Mesothelial cell of epicardium (in vitro differentiated cells): ENCODE measurements at places on chromosomes 16 and 17. TPM values are rescaled to one million over a fixed set of nuclear protein-coding genes. Genes with fewer than 3 reads are reported as not detected.

- H3K36me3 ChIP-seq, result no peaks in the 10 kb centered on the region
- no peak for DNase-seq
- H3K27ac ChIP-seq, result no peak overlapping the region
- H3K27me3 ChIP-seq, result peaks cover 55% of the 10 kb centered on the region
- H3K4me1 ChIP-seq, result peaks cover 1% of the 10 kb centered on the region
- H3K4me3 ChIP-seq, result no peak overlapping the region
These were observed 8.5 kb upstream of the JPH3 start for GRCh38 chr16:87593710-87594258.

GRCh38 chr17:39894681-39895376 lies 23.6 kb downstream of the GSDMB start:
- H3K4me1 ChIP-seq, result peaks cover 9% of the 10 kb centered on the region
- H3K36me3 ChIP-seq, result no peaks in the 10 kb centered on the region
- H3K4me3 ChIP-seq, result no peak overlapping the region
- DNase-seq, result no peak

DNA sequence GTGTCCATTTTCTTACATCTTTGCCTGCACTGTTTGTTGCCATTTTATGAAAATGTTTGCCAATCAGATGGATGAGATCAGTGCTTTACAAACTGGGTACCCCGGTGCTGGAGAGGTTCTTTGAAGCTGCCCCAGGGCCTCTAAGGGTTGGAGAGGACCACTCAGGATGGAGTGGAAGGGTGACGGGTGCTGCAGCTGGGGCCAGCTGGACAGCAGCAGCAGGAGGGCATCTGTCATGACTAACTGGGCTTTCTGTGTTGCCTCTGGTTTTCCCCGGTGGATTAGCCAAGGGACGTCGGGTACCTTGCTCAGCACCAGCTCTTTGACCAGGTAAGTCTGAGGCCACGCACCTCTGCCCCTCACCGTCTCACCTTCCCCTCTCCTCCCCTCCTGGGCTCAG lies 12.3 kb downstream of the KDM8 start:
- DNase-seq, result no peak
- H3K4me3 ChIP-seq, result no peak overlapping the region
- H3K27ac ChIP-seq, result no peak overlapping the region
- H3K27me3 ChIP-seq, result no peaks in the 10 kb centered on the region

DNA sequence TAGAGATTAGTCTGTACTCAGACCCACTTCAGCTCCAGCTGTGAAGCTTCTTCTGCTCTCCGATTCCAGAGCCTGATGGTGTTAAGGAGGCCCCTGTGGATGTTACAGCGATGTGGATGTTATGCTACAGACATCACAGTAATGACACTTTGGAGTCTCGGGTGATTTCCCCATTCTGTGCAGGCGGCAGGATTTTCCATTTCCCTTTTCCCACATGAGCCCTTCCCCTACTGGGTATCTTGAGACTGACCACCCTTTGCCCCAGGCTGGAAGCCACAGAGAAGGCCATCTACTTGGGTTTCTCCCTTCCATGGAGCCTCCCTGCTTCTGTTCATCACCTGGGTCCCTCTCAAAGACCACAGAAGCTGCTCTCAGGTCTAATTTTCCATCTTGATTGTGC lies 78.3 kb downstream of the KCNJ12 start:
- no peak overlapping the region for H3K4me3 ChIP-seq
- peaks cover 67% of the 10 kb centered on the region for H3K27me3 ChIP-seq
- no peak for DNase-seq
- no peak overlapping the region for H3K27ac ChIP-seq

- no peak overlapping the region for H3K4me3 ChIP-seq
- no peaks in the 10 kb centered on the region for H3K36me3 ChIP-seq
- H3K27ac ChIP-seq, result no peak overlapping the region
- no peak for DNase-seq
- H3K4me1 ChIP-seq, result no peaks in the 10 kb centered on the region
These were observed 17.1 kb downstream of the C16orf82 start for GRCh38 chr16:27083861-27084261.

DNA sequence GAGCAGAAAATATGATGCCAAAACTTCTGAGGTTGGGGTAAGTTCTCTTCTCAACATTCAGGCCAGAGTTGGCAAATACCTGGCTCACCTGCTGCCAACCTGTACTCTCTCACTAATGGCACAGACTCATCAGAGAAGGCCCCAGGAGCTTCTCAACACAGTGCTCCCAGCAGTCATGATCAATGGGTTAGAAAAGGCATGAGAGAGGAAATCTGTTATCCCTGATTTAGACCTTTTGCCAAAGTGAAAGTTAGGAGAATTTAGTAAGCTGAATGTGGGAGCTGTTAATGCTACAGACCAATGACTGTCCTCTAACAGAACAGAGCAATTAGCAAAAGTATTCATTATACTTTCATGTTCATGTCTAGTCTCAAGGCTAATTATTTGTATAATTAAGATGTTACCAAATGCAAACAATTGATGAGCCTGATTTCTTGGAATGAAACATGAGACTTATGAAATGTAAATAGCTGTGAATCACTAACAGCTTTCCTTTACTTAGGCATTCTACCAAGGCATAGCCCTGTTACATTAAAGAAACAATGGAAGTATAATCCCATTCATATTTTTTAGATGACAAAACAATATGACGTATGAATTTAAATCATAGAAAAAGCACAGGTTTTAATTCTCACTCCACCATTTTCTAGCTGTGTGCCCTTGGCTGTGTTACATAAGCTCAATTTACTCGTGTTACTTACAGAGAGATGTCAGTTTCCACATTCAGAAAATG lies 68.7 kb upstream of the MARCHF10 start:
- H3K36me3 ChIP-seq, result no peaks in the 10 kb centered on the region
- no peak for DNase-seq

GRCh38 chr16:30853758-30854157 lies 40.1 kb downstream of the BCL7C start:
- H3K4me1 ChIP-seq, result peaks cover 7% of the 10 kb centered on the region
- no peak for DNase-seq
- H3K36me3 ChIP-seq, result peaks cover 21% of the 10 kb centered on the region
- no peak overlapping the region for H3K4me3 ChIP-seq
- no peak overlapping the region for H3K27ac ChIP-seq

- H3K36me3 ChIP-seq, result peaks cover 8% of the 10 kb centered on the region
- H3K4me1 ChIP-seq, result peaks cover 35% of the 10 kb centered on the region
- no peaks in the 10 kb centered on the region for H3K27me3 ChIP-seq
- H3K27ac ChIP-seq, result peak overlapping the region; percentile 97
- peak; percentile 42 for DNase-seq
These were observed 1.5 kb downstream of the CDK12 start for GRCh38 chr17:39462631-39463375.

- H3K36me3 ChIP-seq, result no peaks in the 10 kb centered on the region
- H3K4me1 ChIP-seq, result no peaks in the 10 kb centered on the region
- DNase-seq, result no peak
- H3K4me3 ChIP-seq, result no peak overlapping the region
These were observed 100.7 kb downstream of the MARF1 start for GRCh38 chr16:15542261-15542660.

- H3K36me3 ChIP-seq, result peaks cover 2% of the 10 kb centered on the region
- peaks cover 45% of the 10 kb centered on the region for H3K4me1 ChIP-seq
- no peak for DNase-seq
These were observed 191.9 kb downstream of the MSI2 start for GRCh38 chr17:57447990-57448758.

DNA sequence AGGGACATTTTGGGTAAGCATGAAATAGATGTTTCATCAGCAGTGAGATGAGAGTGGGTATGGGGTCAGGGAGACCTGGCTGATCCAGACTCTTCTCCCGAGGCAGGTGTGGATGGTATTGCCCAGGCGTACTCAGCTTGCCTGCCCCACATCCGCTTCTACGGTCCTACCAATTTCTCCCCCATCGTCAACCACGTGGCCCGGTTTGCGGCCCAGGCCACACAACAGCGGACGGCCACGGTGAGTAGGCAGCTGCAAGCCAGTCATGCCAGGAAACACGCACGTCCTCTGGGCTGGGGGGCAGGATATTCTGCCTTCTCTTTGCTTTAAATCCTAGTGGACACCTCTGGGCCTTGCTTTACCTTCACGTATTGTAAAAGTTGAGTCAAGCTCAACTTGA lies 44.7 kb downstream of the CPNE2 start:
- no peak overlapping the region for H3K4me3 ChIP-seq
- no peak overlapping the region for H3K27ac ChIP-seq
- H3K27me3 ChIP-seq, result no peaks in the 10 kb centered on the region
- DNase-seq, result no peak
- peaks cover 7% of the 10 kb centered on the region for H3K4me1 ChIP-seq

- peak overlapping the region; percentile 67 for H3K4me3 ChIP-seq
- peak overlapping the region; percentile 86 for H3K27ac ChIP-seq
- H3K36me3 ChIP-seq, result peaks cover 6% of the 10 kb centered on the region
- DNase-seq, result no peak
These were observed 1.5 kb downstream of the ZNF747 start for GRCh38 chr16:30533146-30533522.

DNA sequence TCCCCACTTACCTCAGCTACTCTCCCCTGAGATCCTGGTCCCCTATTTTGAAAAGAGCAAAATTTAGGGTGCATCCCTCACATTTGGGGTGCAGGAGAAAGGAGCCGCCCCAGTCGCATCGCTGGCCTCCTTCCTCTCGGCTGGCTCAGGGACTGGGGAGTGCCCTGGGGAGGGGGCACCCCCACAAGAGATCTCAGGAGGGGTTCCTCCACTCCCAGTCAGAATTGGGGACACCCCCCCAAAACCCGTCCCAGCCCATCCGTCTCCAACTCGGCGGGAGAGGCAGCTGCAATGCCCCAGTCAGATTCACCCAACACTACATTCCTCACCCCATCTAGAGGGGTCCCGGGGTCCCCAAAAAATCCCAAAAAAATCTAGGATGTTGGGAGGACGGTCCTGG lies 3.5 kb upstream of the BCL6B start:
- peak overlapping the region; percentile 61 for H3K4me3 ChIP-seq
- no peaks in the 10 kb centered on the region for H3K36me3 ChIP-seq
- H3K27me3 ChIP-seq, result peaks cover 40% of the 10 kb centered on the region
- peak overlapping the region; percentile 53 for H3K27ac ChIP-seq

GRCh38 chr16:88337021-88337420 lies 45.7 kb upstream of the ZNF469 start:
- no peaks in the 10 kb centered on the region for H3K27me3 ChIP-seq
- no peak for DNase-seq
- H3K4me1 ChIP-seq, result peaks cover 5% of the 10 kb centered on the region
- no peak overlapping the region for H3K4me3 ChIP-seq

DNA sequence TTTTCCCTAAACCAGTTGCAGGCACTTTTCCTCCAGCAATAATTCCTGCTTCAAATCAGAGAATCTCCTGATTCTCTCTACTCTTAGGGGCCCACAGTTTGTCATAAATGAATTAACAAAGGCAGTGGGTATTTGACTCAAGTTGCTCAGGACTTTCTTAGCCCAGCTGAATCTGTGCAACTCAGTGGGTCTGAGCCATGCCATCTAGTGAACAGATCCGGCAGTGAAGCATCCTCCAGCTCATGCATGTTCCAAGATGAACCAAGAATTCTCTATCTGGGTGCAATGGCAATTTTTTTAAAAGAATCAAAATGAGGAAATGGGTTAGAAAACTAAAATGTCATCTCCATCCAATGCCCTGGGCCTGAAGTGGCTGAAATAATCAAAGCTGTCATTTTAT lies 575.2 kb upstream of the CDH11 start:
- H3K27ac ChIP-seq, result peak overlapping the region; percentile 58
- H3K27me3 ChIP-seq, result no peaks in the 10 kb centered on the region
- H3K36me3 ChIP-seq, result no peaks in the 10 kb centered on the region
- no peak for DNase-seq

GRCh38 chr16:27314161-27314723 lies 468 bp downstream of the IL4R start:
- peak overlapping the region; percentile 76 for H3K4me3 ChIP-seq
- DNase-seq, result peak; percentile 43
- H3K27ac ChIP-seq, result peak overlapping the region; percentile 16
- H3K36me3 ChIP-seq, result no peaks in the 10 kb centered on the region
- H3K27me3 ChIP-seq, result peaks cover 38% of the 10 kb centered on the region

GRCh38 chr16:19166500-19166899 lies 1.5 kb upstream of the SYT17 start:
- H3K4me3 ChIP-seq, result no peak overlapping the region
- no peak for DNase-seq
- H3K4me1 ChIP-seq, result peaks cover 15% of the 10 kb centered on the region
- peaks cover 24% of the 10 kb centered on the region for H3K27me3 ChIP-seq
- no peaks in the 10 kb centered on the region for H3K36me3 ChIP-seq
- H3K27ac ChIP-seq, result no peak overlapping the region

- H3K27me3 ChIP-seq, result no peaks in the 10 kb centered on the region
- no peak for DNase-seq
- peaks cover 34% of the 10 kb centered on the region for H3K4me1 ChIP-seq
- no peak overlapping the region for H3K4me3 ChIP-seq
- peak overlapping the region; percentile 85 for H3K27ac ChIP-seq
These were observed 7.6 kb downstream of the THUMPD1 start for GRCh38 chr16:20734056-20734455.

GRCh38 chr16:25157271-25157875 lies 45.8 kb downstream of the LCMT1 start:
- H3K4me1 ChIP-seq, result no peaks in the 10 kb centered on the region
- DNase-seq, result no peak
- no peak overlapping the region for H3K4me3 ChIP-seq
- no peak overlapping the region for H3K27ac ChIP-seq
- peaks cover 61% of the 10 kb centered on the region for H3K36me3 ChIP-seq

DNA sequence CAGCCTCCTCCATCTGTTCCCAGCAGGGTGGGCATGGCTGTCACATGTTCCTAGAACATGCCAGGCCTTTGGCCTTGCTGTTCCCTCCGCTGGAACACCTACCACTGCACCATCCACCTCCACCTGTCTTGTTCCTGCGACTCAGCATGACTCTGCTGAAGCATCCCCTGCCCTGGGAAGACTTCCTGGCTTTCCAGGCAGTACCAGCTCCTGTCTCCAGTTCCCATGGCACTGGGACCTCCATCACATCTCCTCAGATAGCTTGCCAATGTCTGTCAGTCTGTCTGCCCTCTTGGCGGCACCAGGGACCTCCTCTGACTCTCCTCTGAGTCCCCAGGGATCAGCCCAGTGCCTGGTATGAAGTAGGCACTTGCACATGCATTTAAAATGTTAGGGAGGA lies 15.7 kb downstream of the PDP2 start:
- peaks cover 19% of the 10 kb centered on the region for H3K4me1 ChIP-seq
- DNase-seq, result no peak
- H3K27ac ChIP-seq, result no peak overlapping the region
- no peaks in the 10 kb centered on the region for H3K36me3 ChIP-seq
- H3K27me3 ChIP-seq, result no peaks in the 10 kb centered on the region

GRCh38 chr16:26605626-26606271 lies 461.0 kb upstream of the C16orf82 start:
- H3K4me1 ChIP-seq, result no peaks in the 10 kb centered on the region
- no peaks in the 10 kb centered on the region for H3K36me3 ChIP-seq
- no peak for DNase-seq
- no peak overlapping the region for H3K4me3 ChIP-seq
- H3K27me3 ChIP-seq, result peaks cover 26% of the 10 kb centered on the region

GRCh38 chr17:13311306-13311705 lies 290.4 kb downstream of the HS3ST3A1 start:
- no peak overlapping the region for H3K4me3 ChIP-seq
- no peak overlapping the region for H3K27ac ChIP-seq
- no peak for DNase-seq
- H3K27me3 ChIP-seq, result no peaks in the 10 kb centered on the region
- peaks cover 14% of the 10 kb centered on the region for H3K4me1 ChIP-seq

Gene RHBDL3
- 1.1 to 1.2 TPM (median 1.2 TPM) in 3 replicates for total RNA-seq

Gene ENPP7
- not detected in 3 replicates for total RNA-seq

Gene CDK5RAP3
- total RNA-seq, result 231 to 251 TPM (median 236 TPM) in 3 replicates

Gene TSR1
- 37.7 to 41.4 TPM (median 40.6 TPM) in 3 replicates for total RNA-seq

Gene KRTAP4-1
- not detected in 3 replicates for total RNA-seq

Gene PGP
- 15.2 to 17.9 TPM (median 16.8 TPM) in 3 replicates for total RNA-seq

Gene GCGR
- 0.18 to 0.74 TPM (median 0.66 TPM) in 3 replicates for total RNA-seq

Gene TEKT1
- not detected in 3 replicates for total RNA-seq

Gene GPR179
- total RNA-seq, result 0.22 to 0.77 TPM (median 0.25 TPM) in 3 replicates

Gene TNFRSF17
- not detected in 3 replicates for total RNA-seq

Gene CCL13
- not detected in 3 replicates for total RNA-seq

Gene MAF
- total RNA-seq, result 11.1 to 12.9 TPM (median 11.7 TPM) in 3 replicates

Gene CCL2
- total RNA-seq, result 53.5 to 62.4 TPM (median 57.1 TPM) in 3 replicates

Gene ANKRD40
- 35.9 to 38.8 TPM (median 37.6 TPM) in 3 replicates for total RNA-seq

Gene KRT12
- total RNA-seq, result not detected in 3 replicates
